Natural killer cell treated with Interleukin-12 subunit alpha and Interleukin-12 subunit beta and Interleukin-15 and Interleukin-18, amount 100 ng/mL, for 72 hours (primary cell): ENCODE measurements at places on chromosomes 2 and 18. TPM values are rescaled to one million over a fixed set of nuclear protein-coding genes. Genes with fewer than 3 reads are reported as not detected.

- DNase-seq = no peak
Observed at GRCh38 chr2:205769495-205769850, 87.2 kb downstream of the NRP2 start.

GRCh38 chr2:12935222-12935621, 218.5 kb downstream of the TRIB2 start:
- DNase-seq = no peak

DNA sequence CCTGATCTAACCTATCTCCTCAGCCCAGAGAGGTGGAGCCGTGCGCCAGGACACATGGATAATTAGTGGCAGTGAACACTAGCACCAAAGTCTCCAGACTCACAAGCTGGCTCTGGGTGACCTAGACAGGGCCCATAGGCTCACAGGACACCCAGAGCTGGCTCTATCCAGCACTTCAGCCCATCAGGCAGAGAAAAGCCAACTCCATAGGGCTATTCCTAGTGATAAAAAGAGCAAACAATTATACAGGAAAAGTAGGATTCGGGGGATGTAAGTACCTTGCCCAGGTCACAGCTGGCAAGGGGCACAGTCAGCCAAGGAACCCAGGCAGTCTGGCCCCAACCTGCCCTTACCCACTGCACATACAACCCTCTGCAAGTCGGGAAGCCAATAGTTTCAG, 178.6 kb downstream of the TNS1 start:
- no peak for DNase-seq

DNA sequence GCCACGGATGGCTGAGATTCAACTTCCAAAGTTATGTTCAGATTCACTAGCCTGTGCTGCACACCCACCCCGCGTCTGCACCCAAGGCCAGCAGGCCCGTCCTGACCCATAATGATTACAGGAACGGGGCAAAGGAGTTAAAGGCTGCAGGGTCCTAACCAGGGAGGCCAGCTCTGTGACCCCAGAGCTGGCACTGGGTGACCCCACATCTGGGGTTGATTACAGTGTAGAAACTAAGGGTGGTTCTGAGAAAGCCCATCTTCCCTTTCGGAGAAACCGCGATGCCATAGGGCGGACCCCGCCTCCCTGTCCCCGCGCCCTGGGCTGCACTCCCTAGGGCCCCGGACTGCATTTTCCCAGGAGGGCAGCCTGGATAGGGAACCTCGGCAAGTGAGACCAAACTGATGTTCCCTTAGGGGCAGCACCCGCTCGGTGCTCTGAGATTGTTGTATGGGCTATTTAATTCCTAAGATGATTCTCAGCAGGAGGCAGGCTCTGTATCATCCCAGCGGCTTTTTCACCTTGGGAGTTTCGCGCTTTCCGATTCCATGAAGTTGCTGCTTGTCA, 2.2 kb upstream of the GPR148 start:
- no peak for DNase-seq

GRCh38 chr2:71212336-71212735, 14.6 kb downstream of the PAIP2B start:
- DNase-seq = no peak

LRATD1 gene
- total RNA-seq = not detected

LYG2 gene
- total RNA-seq = not detected
